Left colon (tissue), 2 donors: ENCODE measurements at places on chromosomes 4 and X. TPM values are rescaled to one million over a fixed set of nuclear protein-coding genes. Genes with fewer than 3 reads are reported as not detected.

GTPBP6 gene
- 56.9 TPM for total RNA-seq

GAGE1 gene
- total RNA-seq, result not detected

ADGRG2 gene
- total RNA-seq, result 0.34 TPM

FOXO4 gene
- total RNA-seq, result 32.5 TPM

NAP1L5 gene
- total RNA-seq, result 1.2 TPM

FAM149A gene
- total RNA-seq, result 18.4 TPM

GPR143 gene
- total RNA-seq, result 1.9 TPM

REELD1 gene
- total RNA-seq, result not detected

PPBP gene
- not detected for total RNA-seq

TKTL1 gene
- total RNA-seq, result not detected

IL3RA gene
- total RNA-seq, result 3.9 TPM

NUDT11 gene
- 1.7 TPM for total RNA-seq

TGIF2LX gene
- not detected for total RNA-seq

MUC7 gene
- not detected for total RNA-seq

BCORL1 gene
- total RNA-seq, result 12.2 TPM

UCP1 gene
- total RNA-seq, result not detected

HAND2 gene
- 18.9 TPM for total RNA-seq

CRLF2 gene
- total RNA-seq, result 0.18 TPM

RBMXL3 gene
- total RNA-seq, result not detected

TRAM1L1 gene
- 0.21 TPM for total RNA-seq

MAGEA8 gene
- total RNA-seq, result not detected

AKAP14 gene
- total RNA-seq, result not detected

FGFRL1 gene
- 17.2 TPM for total RNA-seq

ABCD1 gene
- total RNA-seq, result 15.9 TPM
